Activated naive CD8-positive, alpha-beta T cell treated with anti-CD3 and anti-CD28 coated beads, Interleukin-2, amount 50 U/mL, for 24 hours (primary cell): ENCODE measurements at places on chromosomes 7 and 10.

DNA sequence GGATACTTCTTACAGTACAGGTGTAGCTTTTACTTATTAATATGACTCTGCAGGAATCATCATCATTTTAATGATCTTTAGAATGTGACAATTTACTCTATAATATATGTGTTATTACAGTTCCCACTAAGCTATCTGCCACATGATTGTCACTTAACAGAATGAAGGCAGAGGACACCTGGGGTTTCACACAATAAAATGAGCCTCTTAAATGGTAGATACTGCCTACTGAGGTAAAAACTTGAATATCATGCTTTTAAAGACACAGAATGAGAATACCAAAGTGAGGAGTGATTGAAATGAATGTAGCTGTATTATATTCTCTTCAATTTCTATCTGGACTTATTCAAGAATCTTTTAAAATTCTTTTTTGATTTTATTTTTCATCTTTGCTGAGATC is 1255.3 kb upstream of the LRRN3 start:
- no peak for DNase-seq

GRCh38 chr10:28734938-28735759 is 57.8 kb downstream of the BAMBI start:
- DNase-seq: no peak

GRCh38 chr7:44195889-44196288 is 4.9 kb upstream of the YKT6 start:
- no peak for DNase-seq

DNA sequence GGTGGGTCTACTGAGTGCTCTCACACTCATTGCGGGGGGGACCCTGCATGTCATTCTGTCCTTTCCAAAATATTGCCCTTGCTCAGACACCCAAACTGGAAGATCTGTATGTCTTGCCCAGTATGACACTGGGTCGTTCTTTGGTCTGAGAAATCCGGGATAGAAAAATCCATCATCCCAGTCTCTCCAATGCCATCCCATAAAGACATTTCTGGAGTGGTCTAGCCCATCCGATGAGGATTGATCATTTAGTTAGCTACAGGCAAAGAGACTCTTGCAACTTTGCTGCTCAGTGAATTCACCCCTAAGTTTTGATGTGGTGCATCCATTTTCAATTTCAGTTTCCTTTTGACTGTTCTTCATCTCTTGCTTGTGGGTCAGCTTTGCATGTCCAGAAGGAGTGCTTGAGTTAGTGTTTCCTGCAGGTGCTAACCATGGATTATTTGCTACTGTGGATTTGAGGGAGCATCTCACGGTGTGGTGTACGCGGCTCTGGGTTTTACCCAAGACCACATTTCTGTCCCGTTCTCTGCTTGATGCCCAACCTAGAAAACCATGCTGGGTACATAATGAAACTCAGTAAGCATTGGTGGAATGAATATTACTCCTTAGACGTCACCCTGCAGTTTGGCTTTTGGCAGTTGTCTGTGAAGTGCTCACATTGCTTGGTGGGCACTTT is 247.0 kb upstream of the MKI67 start:
- no peak for DNase-seq

DNA sequence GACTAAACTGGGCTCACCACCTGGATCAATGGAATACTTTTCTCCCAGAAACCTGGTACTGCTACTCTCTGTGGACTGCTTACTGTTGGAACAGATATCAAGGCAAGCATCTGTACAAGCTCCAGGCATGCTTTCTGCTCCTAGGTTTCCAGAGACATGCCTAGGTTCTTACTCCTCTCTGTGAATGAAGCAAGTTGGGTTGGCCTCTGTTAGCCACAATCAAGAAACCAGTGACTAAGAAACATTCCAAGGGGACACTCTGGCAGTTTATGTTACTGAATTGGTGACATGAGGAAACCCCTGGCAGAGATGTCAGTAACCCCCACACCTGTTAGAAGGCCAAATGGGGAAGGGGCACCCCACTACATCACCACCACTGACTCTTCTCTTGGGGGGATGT is 121.9 kb downstream of the GFRA1 start:
- no peak for DNase-seq

- no peak for DNase-seq
Measured at GRCh38 chr10:76303682-76304316, 872.4 kb downstream of the LRMDA start.

DNA sequence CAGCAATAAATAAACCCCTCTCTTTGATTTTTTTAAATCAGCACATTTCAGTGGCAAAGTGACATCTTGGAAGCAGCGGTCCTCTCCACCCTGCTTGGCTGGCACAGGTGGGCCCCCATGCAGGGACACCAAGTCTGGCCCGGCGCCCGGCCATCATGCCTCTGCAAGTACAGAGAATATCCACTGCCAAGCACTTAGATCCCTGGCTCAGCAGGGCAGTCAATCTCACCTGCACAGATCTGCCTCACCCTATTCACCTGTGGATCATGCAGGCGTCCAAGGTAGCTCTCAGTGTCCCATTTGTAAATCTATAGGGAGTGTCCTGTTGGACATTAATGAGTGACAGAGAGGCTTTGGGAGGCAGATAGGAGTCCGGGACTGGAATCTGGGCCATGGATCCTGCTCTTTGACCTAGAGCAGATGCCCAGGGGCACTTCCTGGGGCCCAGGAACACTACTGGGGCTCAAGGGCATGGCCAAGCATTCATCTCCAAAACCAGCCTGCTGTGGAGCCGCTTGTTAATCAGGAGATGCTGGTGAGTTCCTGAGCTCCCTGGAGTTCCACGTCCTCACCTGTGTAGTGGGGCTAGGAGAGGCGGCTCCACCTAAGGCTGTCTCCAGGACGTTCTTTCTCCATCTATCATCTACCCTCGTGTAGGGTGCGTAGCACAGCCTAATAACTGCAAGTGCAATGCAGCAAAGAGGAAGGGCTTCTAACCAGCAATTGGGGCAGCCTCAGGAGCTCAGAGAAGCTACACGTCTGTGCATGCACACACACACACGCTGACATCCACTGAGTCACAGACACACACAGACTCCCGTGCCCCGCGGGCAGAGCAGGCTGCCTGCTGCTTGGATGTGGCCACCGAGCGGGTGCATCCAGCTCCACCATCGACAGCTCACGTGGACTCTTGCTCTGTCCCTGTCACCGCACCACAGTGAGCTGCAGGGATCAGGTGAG is 123.6 kb downstream of the OAT start:
- no peak for DNase-seq

GRCh38 chr7:48016641-48017040 is 12.3 kb downstream of the SUN3 start:
- DNase-seq: no peak

- no peak for DNase-seq
Measured at GRCh38 chr7:77685233-77685632, 11.0 kb upstream of the RSBN1L start.

DNA sequence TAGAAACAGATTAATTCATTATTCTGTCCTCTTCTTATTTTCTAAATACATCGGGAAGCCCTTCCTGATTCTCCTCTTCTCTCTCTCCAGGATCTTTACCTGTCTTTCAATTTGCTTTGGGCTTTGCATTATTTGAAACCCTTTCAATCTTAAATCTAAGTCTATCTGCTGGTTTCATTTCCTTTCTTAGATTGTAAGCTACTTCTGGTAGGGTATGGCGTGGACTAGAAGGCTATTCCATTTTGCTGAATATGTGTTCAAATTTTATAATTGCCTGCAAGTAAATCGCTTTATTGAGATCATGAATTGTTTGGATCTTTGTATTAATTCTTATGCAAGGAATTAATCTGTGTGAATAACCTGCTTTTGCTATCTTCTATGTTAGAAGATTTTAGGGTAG is 11.1 kb downstream of the STAM start:
- DNase-seq: no peak
